Activated CD4-positive, alpha-beta T cell treated with anti-CD3 and anti-CD28 coated beads for 4 hours (primary cell): ENCODE measurements at places on chromosomes 1 and 21.

GRCh38 chr21:16900685-16901084, 612.2 kb upstream of the CXADR start:
- no peak for DNase-seq

GRCh38 chr1:113141650-113142473, 68.9 kb downstream of the LRIG2 start:
- DNase-seq: no peak

DNA sequence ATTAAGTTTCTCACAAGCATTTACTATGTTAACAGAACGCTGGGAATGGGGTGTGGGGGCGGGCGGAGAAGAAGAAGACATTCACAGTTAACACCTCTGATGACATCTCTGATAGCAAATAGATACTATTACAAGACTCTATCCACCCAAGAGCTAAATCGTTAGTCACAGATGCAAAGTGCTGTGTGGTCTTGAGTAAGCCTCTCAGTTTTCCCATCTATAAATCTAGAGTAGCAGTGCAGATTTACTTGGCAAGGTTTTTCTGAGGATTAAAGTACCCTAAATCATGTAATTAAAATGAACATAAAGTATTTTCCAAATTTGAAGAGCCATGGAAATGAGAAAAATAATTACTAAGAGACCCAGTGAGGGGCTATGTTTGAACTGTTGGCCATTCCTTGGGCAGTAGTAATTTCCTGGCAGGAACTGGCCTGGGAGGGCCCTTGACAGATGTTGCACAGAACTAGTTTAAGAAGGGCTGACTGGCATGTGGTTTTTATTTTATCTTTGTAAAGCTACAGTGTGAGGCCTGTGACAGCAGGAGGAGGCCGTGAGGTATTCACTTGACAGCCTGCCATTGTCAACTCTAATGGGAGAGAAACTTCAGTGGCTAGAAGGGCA, 58.7 kb upstream of the APOBEC4 start:
- DNase-seq: no peak

GRCh38 chr1:196380316-196380715, 227.9 kb downstream of the KCNT2 start:
- DNase-seq: no peak

DNA sequence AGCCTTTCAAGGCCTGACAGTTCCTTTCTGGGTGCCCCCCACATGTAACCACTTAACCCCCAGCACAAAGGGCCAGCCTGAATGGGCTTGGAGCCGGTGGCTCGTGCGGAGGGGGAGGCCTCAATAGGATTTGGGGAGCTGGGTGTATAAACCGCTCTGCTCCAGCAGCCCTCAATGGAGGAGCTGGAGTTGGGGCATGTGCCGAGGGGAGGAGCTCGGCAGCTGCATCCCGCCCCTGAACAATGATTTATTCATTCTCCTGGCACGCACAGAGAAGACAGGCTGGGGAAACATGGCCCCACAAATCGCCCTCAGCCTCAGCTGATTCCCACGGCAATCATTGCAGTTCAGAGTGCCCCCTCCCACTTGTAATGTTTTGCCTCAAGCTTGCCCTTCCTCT, 6.9 kb upstream of the C1orf216 start:
- no peak for DNase-seq

GRCh38 chr1:54567961-54568360, 19.9 kb downstream of the ACOT11 start:
- no peak for DNase-seq

GRCh38 chr1:155105604-155106011, 22.1 kb upstream of the EFNA1 start:
- no peak for DNase-seq

GRCh38 chr21:26977746-26978145, 10.9 kb upstream of the ADAMTS5 start:
- no peak for DNase-seq

GRCh38 chr1:65334081-65334480, 24.7 kb downstream of the DNAJC6 start:
- no peak for DNase-seq

DNA sequence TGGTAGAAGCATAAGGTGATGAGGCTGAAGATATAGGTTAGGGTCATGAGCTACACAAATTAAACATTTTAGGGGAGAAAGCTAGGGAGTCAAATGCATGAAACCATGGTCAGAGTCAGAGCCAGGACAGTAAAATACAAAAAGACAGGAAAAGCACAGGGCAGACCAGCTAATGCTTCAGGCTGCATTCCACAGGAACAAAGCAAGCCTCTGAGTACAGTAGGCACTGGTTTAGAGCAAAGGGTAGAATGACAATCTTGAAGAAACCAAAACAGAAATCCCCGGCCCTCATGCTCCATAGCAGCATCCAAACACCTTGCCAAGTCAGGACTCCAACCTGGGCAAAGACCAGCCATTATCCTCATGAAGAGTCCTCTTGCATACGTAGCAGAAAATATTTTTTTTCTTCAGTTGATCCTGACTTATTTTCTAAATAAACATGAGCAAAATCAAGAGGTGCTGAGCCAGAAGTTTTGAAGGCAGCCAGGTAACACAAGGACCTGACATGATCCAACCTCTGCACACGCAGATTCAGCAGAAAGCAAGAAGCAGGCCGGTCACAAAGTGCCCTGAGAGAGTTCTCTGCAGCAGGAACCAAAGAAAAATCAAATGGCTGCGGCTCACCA, 273.1 kb downstream of the TTLL7 start:
- DNase-seq: no peak

DNA sequence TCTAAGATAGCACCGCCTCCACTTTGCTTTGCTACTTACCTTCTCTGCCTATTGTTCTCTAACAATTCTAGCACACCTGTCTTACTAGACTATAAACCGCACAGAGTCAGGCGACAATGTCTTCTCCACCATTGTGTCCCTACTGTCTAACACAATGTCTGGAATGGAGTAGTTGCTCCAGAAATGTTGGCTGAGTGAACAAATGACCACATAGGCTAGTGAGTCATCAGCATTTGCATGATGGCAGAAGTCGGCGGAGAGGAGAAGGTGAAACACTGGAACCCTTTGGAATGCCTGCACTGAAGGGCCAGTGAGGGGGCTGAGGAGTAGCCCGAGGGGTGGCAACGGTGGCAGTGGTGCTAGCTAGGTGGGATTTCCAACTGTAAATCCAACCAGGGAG, 14.0 kb upstream of the PABPC4 start:
- DNase-seq: no peak

DNA sequence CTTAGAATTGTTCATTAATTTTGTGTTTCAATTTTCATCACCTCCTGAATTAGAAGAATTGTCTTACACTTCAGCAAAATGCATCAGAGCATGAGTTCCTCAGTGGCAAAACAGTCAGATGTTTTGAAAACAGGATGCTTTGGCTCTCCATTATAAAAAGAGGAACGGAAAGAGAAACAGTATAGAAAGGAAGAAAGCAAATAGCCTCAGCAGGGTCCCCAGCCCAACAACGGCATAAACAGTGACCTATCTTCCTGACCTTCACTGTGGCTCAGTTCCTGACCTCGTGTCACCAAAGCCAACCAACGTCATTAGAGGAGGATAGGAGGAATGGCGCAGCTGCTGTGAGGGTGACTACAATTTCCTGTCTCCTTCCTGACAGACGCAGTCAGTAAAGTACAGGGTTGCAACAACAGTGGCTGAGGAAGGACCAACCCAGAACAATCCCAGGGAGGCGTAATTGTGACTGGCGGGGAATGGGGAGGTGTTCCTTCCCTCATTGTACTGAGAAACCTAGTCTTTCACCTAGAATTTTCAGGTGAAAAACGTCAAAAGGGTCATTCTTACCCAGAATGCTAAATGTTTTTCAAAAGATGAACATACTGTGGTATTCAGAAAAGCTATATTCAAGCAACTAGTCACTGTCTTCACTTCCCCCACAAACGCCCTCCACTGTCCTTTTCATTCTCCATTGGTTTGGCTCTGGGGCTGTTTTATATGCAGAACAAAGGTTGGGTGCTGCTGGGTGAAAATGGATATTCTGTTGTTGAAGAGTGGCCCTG, 197.9 kb upstream of the SGIP1 start:
- DNase-seq: peak; percentile 71

- no peak for DNase-seq
These were observed 15.4 kb downstream of the KCNH1 start for GRCh38 chr1:211118407-211119102.

DNA sequence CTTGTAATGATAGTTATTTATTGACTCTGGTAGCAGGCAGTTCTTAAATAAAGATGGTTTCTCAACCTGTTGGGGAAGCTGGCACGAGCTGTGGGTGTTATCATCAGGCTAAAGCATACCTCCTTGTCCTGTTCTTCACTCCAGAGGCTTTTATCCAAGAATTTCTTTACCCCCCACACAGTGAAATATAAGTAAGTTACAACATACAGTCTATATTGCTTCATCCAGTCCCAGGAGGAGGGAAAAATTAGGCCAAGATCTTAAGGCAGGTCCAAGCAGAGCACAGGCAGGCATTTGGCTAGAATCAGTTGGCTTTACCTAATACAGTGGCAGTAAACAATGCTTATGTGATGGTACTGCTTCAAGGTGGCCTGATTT, 6.3 kb downstream of the TMEM81 start:
- DNase-seq: no peak

DNA sequence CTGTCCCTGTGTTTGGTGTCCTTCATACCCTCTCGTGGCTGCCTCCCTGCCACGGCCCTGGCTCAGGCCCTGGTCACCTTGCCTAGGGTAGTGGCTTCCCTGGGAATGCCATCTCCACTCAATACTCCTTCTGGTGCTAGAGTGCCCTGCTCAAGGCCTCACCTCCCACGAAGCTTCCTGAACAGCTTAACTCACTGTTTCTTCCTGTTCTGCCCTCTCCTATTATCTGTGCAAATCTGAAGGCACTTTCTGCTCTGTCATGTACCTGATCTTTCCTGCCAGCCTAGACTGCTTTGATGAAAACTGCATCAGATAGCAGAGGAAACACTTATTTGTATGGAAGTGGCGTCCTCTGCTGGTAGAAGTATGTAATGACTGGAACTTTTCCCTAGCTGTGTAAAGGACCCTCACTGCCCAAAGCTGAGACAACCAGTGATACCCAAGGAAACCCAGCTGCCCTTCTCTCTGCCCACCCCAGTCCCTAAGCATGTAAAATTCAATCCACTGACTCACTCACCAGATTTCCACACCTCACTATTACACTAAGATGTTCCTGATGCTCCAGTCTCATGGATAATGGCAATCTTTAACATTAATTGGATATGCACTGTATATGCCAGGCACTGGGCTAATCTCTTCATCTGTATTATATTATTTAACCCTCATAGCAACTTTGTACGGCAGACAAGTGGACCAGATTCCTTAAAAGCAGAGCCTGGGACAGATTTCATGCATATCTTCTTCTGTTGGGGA, 36.2 kb upstream of the BTG2 start:
- peak; percentile 56 for DNase-seq

DNA sequence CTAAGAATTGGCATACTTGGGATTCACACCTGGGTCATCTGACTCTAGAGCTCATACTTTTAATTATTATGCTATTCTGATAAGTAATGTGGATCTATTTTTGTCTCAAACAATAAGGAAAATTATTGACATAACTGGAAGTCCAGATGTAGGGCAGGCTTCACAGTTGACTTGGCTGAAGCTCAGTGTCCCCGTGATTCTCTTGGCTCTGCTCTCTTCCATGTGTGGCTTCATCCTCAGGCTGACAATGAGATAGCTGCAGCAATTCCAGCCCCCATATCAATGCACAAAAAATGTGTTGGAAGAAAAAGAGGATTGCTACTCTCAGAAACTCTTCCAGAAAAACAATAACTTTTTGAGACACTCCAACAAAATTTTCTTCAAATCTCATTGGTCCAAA, 23.8 kb downstream of the HSD11B1 start:
- DNase-seq: no peak

DNA sequence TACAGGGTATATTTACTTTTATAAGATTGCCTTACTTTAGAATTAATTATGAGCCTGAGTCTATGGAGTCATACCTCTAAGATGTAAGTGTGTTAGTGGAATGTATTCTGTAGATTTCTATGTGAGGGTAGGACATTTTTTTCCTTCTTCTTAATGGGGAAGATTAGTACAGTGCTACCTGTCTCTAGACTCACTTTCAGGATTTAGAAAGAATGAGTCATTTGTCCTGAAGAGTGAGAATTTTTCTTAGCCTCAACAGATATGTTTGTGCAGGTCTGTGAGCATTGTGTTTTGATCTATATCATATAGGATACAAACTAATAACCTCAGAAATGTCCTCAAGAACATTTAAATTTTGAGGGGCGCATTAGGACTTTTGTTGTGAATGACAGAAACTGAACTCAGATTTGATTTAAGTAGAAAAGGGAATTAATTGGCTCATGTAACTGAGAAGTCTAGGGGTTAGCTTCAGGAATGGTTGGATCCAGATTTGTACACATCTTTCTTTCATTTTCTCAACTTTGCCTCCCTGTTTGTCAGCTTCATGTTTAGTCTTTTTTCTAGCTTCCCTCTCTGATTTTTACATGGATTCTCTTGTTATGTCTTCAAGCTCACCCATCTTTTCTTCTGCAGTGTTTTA, 45.3 kb downstream of the TTC3 start:
- DNase-seq: no peak

GRCh38 chr1:212916481-212917133, 33.7 kb upstream of the VASH2 start:
- no peak for DNase-seq

DNA sequence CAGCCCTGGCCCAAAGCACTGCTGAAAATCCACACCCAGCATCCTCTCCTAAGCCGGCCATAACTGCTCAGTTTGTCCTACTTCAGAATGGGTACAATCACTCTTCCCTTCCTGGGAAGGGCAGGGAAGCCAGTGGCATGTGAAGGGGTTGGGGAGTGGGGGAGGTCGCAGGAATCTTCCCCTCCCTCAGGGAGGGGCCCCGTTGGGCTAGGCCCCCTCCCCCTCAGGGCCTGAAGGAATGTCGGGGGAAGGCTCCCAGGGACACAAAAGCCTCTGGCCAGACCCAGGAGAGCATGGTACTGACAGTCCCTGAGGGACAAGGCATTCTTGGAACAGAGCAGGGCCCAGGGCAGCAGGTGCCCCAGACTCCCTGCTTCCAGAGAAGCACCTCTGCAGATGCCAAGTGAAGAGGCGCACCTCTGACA, 1.2 kb downstream of the ELOVL1 start:
- DNase-seq: no peak

- peak; percentile 62 for DNase-seq
These were observed 1.8 kb downstream of the DISC1 start for GRCh38 chr1:231628207-231628876.

GRCh38 chr21:40386294-40386911, 460.6 kb downstream of the DSCAM start:
- DNase-seq: peak; percentile 1

DNA sequence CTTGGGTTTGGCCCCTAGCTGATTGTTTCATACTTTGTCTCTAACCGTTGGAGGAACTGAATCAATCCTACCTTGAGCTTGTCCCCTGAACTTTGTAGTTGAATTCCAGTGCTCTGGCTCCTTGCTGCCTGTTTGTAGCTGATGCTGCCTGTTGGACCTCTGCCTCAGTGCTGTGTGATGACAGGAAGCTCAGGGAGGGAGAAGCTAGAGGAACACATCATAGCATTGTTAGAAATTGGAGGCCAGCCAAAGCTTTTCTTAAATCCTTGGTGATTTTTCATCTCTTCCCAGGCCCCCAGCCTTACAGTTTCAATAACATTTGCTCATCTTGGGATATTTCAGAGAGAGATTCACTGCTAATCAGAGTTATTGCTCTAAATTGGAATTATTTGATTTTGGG, 34.0 kb downstream of the MACF1 start:
- DNase-seq: no peak

- DNase-seq: no peak
These were observed 345.1 kb upstream of the USP24 start for GRCh38 chr1:55560266-55560665.

- no peak for DNase-seq
These were observed 95.1 kb upstream of the SOD1 start for GRCh38 chr21:31564439-31564838.
